Left ventricle myocardium superior (tissue), 1 donor: ENCODE measurements at places on chromosomes 7 and 10.

GRCh38 chr10:29926693-29927048, 132.7 kb downstream of the JCAD start:
- no peak for DNase-seq

DNA sequence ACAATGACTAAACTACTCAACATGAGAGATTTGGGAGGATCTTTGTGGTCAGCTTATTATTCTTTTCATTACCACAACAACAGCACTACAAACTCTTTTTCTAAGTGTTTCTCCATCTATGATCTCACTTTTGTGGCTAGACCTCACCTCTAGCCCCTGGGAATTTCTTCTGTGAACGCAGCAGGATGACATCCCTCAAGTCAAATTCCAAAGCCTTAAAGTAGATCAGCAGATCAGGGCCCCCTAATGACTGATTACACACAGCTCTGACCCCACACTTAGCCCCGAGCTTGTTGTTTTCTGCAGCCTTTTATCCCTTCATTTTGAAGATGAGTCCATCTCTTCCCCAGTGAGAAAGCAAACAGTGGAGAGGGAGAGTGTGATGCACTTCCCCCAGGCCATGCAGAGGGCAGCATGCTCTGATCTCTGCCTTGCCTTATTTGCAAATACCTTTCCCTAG, 27.3 kb downstream of the TFAM start:
- DNase-seq = no peak

- DNase-seq = no peak
Measured at GRCh38 chr7:67466109-67466508, 469.5 kb downstream of the TYW1 start.

GRCh38 chr7:110977127-110977737, 113.7 kb upstream of the LRRN3 start:
- DNase-seq = no peak
